Frontal cortex (tissue), 4 donors: ENCODE measurements at places on chromosomes 1 and 21. TPM values are rescaled to one million over a fixed set of nuclear protein-coding genes. Genes with fewer than 3 reads are reported as not detected.

SLAMF1 gene
- total RNA-seq, result not detected

RGS5 gene
- 6.9 TPM for total RNA-seq

OR6Y1 gene
- not detected for total RNA-seq

ITLN2 gene
- not detected for total RNA-seq

LYPD8 gene
- total RNA-seq, result not detected

GJA8 gene
- not detected for total RNA-seq

C1orf185 gene
- total RNA-seq, result not detected

TP73 gene
- total RNA-seq, result 0.41 TPM

MYBPH gene
- total RNA-seq, result not detected

BCAR3 gene
- 4.1 TPM for total RNA-seq

GJA5 gene
- total RNA-seq, result 1.6 TPM
